Fibroblast of lung (primary cell): ENCODE measurements at places on chromosomes 12 and 14. TPM values are rescaled to one million over a fixed set of nuclear protein-coding genes. Genes with fewer than 3 reads are reported as not detected.

Gene IGF1
- 0.05 and 0.40 TPM in 2 replicates for polyA plus RNA-seq

- H3K4me1 ChIP-seq, result peaks cover 14% of the 10 kb centered on the region
- H3K36me3 ChIP-seq, result no peaks in the 10 kb centered on the region
- no peak overlapping the region for H3K27ac ChIP-seq
- no peak for DNase-seq
- no peak overlapping the region for H3K4me3 ChIP-seq
Measured at GRCh38 chr14:104805941-104806624, 5.2 kb downstream of the ZBTB42 start.

DNA sequence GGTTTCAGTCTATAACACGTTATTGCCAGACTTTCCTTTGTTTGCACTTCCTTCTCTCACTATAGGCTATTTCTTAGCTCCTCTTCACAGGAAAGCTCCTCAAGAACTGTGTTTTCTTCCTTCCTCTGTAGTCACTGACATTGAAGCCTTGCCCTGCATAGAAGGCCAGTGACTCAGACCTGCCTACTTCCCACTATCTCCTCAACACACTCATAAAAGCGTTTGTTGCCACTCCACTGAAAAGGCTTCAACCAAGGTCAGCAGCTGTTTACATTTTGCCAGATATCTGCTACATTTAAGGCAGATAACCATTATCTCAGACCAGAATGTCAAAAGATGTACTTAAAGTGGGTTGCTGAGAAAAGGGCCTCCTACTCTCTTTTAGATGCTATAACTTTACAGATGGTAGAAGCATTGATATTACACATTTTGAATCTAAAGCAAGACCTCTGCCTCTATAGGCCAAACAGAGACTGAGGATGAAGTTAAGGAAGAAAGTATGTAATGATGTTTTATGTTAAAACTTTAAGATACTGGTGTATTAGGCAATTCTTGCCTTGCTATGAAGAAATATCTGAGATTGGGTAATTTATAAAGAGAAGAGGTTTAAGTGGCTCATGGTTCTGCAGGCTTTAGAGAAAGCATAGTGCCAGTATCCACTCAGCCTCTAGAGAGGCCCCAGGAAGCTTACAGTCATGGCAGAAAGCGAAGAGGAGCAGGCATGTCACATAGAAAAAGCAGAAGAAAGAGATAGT is 233.3 kb upstream of the FLRT2 start:
- H3K4me1 ChIP-seq, result no peaks in the 10 kb centered on the region
- H3K4me3 ChIP-seq, result no peak overlapping the region
- H3K27ac ChIP-seq, result no peak overlapping the region
- H3K27me3 ChIP-seq, result no peaks in the 10 kb centered on the region
- peak; percentile 69 for DNase-seq
- H3K36me3 ChIP-seq, result no peaks in the 10 kb centered on the region

DNA sequence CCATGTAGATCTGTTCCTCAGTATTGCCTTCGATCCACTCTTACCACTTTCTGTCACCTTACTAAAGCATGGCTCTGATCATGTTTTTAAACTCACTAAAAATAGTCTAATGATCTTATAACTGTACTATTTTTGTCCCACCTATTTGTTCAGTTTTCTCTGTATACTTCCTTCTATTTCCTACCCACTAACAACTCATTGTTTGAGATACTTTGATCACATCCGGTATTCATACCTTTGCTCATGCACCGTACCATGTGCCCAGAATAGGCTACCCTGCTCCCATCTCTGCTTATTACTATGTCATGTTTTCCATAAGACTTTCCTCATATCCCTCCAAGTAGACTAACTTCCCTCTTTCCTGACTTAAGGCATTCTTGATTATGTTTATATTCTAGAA is 128.6 kb downstream of the MED13L start:
- H3K4me3 ChIP-seq, result no peak overlapping the region
- DNase-seq, result no peak
- H3K36me3 ChIP-seq, result no peaks in the 10 kb centered on the region
- no peaks in the 10 kb centered on the region for H3K27me3 ChIP-seq
- no peak overlapping the region for H3K27ac ChIP-seq

GRCh38 chr14:88551094-88551870 is 3.5 kb downstream of the PTPN21 start:
- H3K36me3 ChIP-seq, result peaks cover 8% of the 10 kb centered on the region
- no peaks in the 10 kb centered on the region for H3K27me3 ChIP-seq
- DNase-seq, result peak; percentile 82
- peak overlapping the region; percentile 73 for H3K4me3 ChIP-seq

DNA sequence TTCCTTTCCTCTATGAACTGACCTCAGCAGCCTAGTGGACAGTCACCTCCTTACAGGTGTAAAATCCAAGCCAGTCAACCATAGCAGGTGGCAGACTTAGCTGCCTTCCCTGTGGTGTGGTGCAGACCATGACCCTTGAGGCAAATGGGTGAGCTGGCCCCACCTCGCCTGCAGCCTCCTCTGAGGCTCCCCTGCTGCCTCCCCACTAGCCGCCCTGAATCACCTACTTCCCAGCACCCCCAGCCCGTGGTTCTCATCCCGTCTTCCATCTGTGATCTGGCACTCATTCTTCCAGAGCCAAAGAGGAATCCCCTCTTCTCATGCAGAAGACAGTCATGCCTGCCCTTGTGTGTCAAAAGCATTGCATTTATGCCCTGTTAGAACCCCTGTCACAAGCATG is 34.4 kb upstream of the TSPAN9 start:
- no peak for DNase-seq
- H3K27me3 ChIP-seq, result no peaks in the 10 kb centered on the region
- H3K4me1 ChIP-seq, result no peaks in the 10 kb centered on the region
- H3K27ac ChIP-seq, result no peak overlapping the region
- H3K36me3 ChIP-seq, result peaks cover 5% of the 10 kb centered on the region

- peaks cover 6% of the 10 kb centered on the region for H3K27me3 ChIP-seq
- DNase-seq, result no peak
- no peaks in the 10 kb centered on the region for H3K36me3 ChIP-seq
- no peak overlapping the region for H3K27ac ChIP-seq
- peak overlapping the region; percentile 4 for H3K4me3 ChIP-seq
Measured at GRCh38 chr12:101642115-101643067, 47.6 kb downstream of the MYBPC1 start.
